Stimulated activated naive CD8-positive, alpha-beta T cell treated with anti-CD3 and anti-CD28 coated beads, Interleukin-15, amount 100 ng/mL, for 72 hours (primary cell): ENCODE measurements at places on chromosomes 13 and 19.

DNA sequence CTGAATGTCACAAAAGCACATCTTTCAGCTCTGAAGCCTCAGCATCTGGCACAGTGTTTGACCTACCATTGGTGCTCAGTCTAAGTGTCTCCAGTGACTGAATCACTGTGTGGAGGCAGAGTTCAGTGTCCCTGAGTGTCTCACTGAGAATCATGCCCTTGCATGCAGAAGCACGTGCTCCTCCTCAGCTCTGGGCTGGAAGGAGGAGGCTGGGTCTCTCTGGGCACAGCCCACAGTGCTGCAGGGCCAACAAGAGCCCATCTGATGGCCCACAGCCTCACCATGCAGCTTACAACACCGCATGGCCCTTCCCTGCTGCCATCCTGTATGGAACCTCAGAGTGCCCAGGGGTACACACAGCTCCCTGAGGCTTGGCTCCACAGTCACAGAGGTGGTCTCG is 86.1 kb downstream of the TEX26 start:
- DNase-seq: no peak

DNA sequence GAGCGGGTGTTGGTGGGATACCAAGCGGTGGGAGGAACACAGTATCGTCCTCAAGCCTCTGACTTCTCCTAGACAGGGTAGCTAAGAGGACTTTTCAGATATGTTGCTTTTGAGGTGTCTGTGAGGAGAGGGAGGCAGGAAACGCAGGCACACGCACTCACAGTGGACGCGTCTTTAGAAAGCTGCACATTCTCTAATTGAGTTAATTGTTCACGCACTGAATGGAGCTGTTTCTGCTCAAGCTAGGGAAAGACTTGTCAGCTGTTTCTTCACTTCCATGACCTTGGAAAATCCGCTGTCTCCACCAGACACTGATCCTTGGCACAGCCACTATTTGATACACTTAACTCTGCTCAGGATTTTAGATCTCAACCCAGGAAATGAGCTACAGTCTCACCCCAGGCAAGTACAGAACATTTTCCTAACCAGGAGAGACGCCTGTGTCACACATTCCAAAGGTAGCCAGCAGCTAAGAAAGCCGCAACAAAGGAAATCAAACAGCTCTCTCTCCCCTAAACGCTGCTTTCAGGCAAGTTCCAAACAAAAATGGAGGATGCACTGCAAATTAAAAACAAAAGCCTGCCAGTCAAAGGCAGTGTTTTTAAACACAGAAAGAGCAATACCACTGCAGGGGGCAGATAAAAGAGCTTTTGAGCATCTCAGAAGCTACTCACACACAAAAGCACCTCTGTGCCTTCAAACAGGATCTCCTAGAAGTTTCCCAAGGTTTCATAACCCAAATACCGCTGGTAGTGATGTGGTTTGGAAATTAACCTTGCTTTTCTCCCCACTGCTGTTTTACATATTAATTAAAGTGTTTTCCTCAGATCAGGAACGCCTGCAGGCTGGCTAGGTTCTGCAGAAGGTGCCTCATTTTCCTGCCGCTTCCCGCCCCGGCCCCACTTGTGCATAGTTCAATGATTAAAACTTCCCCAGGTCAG is 57.3 kb downstream of the IRS2 start:
- no peak for DNase-seq

GRCh38 chr13:95159458-95159857 is 141.8 kb downstream of the ABCC4 start:
- DNase-seq: no peak

- no peak for DNase-seq
Measured at GRCh38 chr19:7355151-7355820, 6.5 kb downstream of the ARHGEF18 start.

GRCh38 chr13:107518292-107518691 is 697.0 kb downstream of the LIG4 start:
- DNase-seq: no peak

DNA sequence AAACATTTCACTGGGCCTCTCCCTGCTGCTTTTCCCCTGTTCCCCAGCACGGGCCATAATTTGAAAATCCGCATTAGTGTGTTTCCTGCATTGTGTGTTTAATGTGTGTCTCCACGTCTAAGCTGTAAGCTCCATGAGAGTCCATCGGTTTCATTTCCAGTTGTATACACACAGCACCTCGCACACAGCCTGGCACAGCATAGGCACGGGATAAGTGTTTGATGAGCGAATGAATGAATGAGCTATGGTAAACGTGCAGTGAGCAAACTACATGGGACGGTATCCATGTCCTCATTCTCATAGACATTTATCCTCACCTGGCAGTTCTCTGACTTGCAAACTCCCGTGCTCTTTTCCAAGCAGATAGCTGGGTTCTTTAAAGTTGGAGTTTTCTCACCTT is 106.1 kb downstream of the RAB20 start:
- no peak for DNase-seq

GRCh38 chr13:36133950-36134626 is 2.9 kb upstream of the DCLK1 start:
- DNase-seq: no peak

DNA sequence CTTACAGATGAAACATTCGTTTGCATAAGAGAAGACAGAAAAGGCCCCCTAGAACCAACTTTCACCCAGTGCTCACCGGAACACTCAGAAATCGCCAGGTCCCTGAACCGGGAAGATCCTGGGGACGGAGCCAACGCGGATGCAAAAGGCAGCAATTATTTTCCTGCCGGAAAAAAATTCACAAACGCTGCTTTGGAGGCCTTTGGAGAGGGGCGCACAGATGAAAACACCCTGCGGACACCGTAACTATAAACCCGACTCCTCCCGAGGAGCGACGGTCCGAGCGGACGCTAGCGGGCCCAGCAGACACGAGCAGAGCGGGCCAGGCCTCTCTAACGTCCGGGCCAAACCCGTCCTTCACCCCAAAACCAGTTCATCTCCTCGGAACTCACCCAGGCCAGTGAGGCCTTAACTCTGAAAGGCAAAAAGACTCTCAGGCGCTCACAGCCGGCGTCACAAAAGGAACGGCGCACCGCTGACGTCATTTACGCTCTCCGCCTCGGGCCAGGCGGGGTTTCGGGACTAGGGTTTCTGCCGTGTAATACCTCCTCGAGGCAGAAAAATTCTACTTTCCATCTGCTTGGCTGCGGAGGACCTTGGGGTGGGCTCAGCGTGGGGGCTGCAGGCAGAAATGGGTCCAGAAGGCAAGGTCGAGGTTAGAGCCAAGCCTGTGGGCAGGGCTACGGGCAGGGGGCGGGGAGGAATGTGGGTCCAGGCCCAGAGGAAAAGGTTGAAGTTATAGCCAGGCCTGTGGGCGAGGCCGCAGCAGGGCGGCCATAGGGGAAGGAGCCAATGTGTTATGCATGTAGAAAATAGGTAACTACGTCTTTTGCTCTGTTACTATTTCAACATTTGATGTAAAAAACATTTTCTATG is at the start of gene ZNF426:
Gene ZNF426 (minus strand): TSS at position 463 of the 876 bp plus-strand sequence. CDS start 2,413 bp downstream, outside the sequence.
- DNase-seq: peak; percentile 82

DNA sequence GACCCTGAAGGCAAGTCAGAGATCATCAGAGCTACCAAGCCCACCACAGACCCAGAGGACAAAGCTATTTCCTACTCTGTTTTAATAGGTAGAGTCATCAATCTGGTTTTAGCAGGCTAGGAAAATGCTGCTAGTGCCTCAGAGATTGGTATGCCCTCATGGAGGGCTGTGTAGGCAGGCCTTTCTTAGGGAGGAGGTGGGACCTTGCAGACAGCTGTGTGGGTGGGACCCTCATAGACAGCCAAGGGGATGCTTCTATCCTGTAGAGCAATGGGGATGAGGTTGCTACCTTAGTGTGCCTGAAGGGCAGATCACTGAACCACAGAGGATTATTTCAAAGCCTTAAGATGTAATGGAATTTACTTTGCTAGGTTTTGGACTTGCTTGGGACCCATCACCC is 534.9 kb upstream of the KLF12 start:
- no peak for DNase-seq

DNA sequence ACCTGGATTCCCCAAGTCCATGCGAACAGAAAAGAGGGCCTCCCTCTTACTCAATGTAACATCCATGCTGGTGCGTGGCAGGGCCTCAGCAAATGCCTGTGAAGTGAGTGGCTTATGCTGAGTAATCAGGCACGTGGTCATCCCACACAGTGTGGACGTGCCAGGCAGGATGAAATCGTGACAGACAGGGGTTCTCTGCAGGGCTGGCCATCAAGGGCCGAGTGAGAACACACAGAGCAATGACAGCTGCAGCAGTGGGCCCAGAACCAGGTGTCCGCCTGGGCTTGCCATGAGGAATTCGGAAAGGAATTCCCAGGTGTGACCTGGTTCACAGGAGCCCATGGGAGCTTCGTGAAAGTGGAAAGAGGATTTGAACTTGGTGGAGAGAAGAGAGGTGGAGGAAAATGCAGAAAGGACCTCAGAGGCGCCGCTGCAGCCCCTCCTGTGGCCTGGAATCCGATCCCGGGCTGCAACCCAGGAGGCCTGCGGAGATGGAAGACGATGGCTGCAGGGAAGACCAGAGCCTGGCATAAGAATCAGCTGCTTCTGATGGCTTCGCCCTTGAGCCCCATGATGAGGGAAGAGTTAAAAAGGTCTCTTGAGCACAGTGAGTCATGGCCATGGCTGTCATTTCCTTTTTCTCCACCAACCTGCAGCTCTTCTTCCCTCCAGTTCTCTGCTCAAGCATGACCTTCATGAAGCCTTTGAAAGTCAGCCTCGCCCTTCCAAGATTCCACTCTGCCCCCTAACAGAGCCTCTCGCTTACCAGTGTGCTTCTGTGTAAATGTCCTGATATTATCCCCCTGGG is 34.6 kb upstream of the SOX1 start:
- no peak for DNase-seq

GRCh38 chr13:63299866-63300394 is 1884.3 kb upstream of the PCDH20 start:
- no peak for DNase-seq

- DNase-seq: peak; percentile 72
Measured at GRCh38 chr19:55179606-55180484, at the start of gene SYT5. Gene SYT5 (minus strand): TSS chr19:55180289. CDS start chr19:55179041, 1,248 bp downstream.

DNA sequence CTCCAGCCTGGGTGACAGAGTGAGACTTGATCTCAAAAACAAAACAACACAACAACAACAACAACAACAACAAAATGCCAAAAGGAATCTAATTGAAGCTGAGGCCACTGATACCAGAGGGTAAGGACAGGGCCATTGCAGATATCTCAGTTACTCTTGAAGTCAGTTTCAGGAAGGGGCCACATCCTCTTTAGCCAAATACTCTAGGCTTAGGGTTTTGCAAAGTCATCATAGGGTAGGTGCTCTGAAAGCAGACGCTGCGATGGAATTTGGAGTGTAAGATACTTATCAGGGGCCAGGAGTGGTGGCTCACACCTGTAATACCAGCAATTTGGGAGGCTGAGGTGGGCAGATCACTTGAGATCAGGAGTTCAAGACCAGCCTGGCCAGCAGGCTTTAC is 46.6 kb upstream of the UBAC2 start:
- DNase-seq: no peak

DNA sequence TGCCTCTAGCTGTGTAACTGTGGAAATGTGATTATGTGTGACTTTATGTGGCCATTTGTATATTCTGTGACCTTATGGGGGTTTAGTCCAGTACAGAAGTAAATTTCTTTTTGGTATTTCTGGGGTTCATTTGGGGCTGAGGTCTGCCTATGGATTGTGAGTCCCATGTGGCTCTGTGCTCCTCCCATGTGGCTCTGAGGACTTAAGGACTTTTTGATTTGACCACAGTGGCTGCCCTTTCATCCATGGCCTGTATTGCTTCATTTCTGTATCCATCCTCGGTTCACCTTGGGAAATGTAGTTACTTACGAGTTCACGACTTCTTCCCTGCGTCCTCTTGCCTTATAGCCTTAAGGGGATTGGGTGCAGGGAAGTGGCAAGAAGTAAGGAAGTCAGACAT is 1.0 kb downstream of the ZNF420 start:
- no peak for DNase-seq

DNA sequence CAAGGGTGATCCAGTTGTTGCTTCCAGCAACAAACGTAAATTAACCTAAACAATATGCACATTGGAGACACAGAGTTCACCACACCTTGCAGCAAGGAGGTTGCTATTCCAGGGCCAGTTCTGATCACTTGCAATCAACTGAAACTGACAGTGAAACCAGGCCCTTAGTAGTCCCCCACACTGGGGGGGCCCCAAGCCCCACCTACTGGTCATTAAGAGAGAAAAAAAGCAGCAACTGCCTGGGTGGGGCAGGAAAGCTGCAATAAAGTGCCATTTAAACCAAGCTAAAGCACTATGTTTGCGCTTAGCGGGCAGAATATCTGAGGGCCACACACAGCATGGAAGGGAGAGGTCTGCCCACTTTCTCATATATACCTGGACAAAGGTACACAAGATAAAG is 51.5 kb downstream of the ATP7B start:
- peak; percentile 27 for DNase-seq

DNA sequence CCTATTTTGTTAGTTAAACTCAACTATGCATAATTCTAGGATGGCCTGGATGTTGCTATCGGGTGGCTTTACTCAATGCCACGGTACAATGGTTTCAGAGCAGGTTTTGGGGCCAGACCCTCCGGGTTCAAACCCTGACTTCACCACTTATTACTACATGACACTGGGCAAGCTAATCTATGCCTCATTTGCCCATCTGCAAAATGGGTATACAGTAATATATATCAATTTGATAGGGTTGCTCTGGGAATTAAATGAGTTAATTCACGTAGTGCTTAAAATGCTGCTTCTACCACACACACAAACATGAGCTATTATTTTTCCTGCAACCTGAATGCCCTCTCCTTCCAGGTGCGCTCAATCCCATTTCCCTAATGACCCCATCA is 839 bp downstream of the ESD start:
- no peak for DNase-seq

DNA sequence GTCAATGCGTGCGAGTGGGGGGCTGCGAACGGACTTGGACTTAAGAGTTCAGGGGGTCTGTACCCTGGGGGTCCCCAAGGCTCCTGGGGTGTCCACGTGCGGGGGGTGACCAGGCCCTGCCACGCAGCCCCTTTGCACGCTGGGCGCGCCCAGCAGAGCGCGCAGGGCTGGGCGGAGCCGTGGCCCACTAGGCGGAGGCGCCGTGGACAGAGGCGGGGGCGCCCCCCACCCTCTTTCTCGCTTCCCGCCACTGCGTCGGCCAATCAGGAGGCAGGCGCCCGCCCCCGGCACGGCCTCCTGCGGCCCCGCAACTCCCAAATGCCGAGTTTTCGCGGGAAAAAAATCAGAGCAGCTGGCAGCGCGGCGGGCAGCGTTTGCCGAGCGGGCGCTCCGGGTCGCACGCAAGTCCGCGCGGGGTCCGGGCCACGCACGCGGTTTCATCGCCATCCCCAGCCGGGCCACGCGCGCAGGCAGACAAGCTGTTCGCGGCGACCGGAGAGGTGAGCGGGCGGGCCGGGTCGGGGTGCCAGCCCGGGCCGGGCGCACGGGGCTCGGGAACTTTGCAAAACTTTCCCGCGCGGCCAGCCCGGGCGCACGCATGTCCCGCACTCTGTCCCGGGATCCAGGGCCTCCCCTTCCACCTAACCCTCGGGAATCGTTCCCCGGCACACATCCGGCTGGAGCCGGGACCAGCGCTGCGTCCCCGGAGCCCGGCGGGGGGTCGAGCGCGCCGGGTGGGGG is at the start of gene UHRF1:
Gene UHRF1 (plus strand): TSS at position 346 of the 741 bp plus-strand sequence. CDS start 1,385 bp downstream, outside the sequence.
- peak; percentile 63 for DNase-seq
